Germinal center (tissue), 1 donor: ENCODE measurements at places on chromosomes 4 and X.
A peak's percentile ranks its signal among the peaks of the same experiment; 100 is the strongest.

- no peak for DNase-seq
These were observed 45.3 kb downstream of the RPGR start for GRCh38 chrX:38282049-38282448.

- DNase-seq, result peak; percentile 2
These were observed 41.9 kb downstream of the PCDH19 start for GRCh38 chrX:100368167-100368566.

DNA sequence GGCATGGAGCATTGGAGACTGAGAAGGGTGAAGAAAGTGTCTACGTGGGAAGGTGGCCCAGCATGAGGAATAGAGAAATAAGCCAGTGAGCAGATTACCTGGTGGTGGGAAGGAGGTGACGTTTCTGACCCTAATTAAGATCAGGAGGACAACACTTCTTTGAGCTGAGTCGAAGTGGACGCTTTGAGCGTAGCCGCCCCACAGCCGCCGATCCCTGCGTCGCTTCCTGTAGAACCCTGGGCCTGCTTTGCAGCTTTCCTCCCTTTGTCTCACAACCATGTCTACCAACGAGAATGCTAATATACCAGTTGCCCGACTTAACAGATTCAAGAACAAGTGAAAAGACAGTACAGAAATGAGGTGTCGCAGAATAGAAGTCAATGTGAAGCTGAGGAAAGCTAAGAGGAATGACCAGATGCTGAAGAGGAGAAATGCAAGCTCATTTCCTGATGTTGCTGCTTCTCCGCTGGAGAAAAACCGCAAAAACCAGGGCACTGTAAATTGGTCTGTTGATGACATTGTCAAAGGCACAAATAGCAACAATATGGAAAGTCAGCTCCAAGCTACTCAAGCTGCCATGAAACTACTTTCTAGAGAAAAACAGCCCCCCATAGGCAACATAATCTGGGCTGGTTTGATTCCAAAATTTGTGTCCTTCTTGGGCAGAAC lies 6.4 kb upstream of the ANTXR2 start:
- DNase-seq, result no peak

GRCh38 chr4:101931619-101932018 lies 141.1 kb downstream of the BANK1 start:
- DNase-seq, result no peak

GRCh38 chr4:1466034-1466862 lies 60.0 kb upstream of the NKX1-1 start:
- DNase-seq, result no peak

GRCh38 chrX:84865113-84865512 lies 138.6 kb upstream of the APOOL start:
- no peak for DNase-seq

- DNase-seq, result no peak
These were observed 27.4 kb upstream of the PLAC1 start for GRCh38 chrX:134685668-134686067.

GRCh38 chr4:139682741-139683151 lies 17.1 kb downstream of the MGST2 start:
- DNase-seq, result no peak

DNA sequence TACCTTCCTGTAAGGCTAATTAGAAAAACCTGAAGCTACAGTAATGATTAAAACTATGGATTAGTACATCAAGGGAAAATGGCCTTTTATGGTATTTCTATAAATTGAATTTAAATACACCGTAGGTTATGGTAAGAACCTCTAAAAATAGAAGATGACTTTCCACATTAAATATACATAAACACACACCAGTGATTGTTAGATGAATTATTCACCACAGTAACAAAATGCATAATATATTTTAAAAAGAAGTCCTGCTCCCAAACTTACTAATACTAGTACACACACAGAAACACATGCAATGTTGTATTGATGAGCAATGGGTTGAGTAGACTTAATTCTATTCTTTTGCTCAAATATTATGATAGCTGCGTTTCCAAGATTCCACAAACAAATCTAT lies 277.9 kb upstream of the ANKRD50 start:
- DNase-seq, result no peak

GRCh38 chr4:3223346-3223745 lies 25.6 kb upstream of the MSANTD1 start:
- no peak for DNase-seq

GRCh38 chr4:84631573-84631972 lies 48.6 kb downstream of the CDS1 start:
- no peak for DNase-seq

DNA sequence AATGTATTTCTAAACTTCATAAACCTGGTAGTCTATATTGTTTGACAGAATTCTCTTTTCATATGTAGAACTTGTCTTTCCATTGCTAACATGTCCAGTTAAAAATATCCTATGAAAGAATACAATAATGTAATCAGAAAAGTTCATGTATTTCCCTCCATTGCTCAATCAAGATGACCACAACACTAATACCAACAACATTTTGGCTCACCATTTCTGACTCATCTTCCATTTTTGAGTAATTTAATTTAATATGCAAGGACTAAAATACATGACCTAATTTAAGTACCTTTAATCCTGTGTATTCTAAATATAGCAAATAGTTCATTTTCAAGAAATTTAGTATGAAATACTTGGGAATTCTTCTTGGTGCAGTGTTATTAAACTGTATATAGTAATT lies 239.5 kb upstream of the GPC4 start:
- no peak for DNase-seq

DNA sequence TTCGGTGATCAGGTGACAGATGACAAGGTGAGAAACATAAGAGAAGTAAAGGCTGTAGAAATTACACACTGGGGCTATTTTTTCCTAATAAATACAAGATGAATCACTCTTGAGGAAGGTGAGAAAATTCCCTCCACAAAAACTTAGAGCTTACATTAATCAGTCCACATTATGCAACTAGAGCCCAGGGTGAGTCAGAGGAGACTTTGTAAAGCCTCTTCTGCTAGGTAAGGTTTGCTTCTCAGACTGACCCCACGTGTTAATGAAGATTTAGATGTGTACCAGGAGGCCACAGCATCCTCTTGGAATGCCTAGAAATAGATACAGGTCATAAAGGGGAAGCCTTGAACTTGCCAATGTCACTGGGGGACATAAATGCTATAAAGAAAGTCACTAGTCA lies 396.0 kb upstream of the SMIM31 start:
- DNase-seq, result no peak

DNA sequence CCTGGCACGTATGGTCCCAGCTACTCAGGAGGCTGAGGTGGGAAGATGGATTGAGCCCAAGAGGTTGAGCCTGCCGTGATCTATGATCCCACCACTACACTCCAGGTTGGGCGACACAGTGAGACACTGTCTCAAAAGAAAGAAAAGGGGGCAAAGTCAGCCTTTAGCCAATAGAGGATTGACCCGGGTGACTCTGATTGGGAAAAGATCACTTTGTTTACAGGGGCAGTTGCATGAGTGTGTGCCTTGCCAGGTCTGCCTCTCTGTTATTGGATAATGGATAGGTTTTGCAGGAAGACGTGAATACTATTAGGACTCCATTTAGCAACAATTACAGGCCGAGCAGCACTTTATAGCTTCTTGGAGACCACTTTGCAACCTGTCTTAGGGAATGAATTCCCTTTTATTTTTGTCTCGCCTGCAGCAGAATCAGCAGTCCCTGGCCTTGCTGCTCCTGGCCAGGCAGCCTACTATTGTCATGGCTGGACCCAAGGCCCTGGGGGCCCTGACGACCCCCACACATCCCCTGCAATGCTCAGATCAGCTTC lies 103.2 kb upstream of the PSAPL1 start:
- no peak for DNase-seq

- DNase-seq, result no peak
These were observed 208.4 kb upstream of the HDX start for GRCh38 chrX:84710611-84711010.

DNA sequence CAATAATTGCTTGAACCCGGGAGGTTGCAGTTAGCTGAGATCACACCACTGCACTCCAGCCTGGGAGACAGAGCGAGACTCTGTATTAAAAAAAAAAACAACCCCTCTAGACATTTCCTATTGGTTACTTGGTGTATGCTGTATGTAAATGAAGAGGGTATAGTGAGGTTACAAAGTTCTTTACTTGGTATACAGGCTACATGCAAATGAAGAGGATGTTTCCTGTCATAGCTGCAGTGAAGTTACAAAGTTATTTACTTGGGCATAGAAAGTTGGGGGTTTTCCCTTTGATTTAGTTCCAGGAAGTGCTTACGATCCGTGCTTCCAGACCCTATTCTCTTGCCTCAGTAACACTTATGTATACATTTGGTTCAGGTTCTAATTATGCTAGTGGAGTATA lies 38.4 kb upstream of the CLNK start:
- peak; percentile 50 for DNase-seq

- no peak for DNase-seq
These were observed 2.2 kb downstream of the GRIA2 start for GRCh38 chr4:157222771-157223160.

DNA sequence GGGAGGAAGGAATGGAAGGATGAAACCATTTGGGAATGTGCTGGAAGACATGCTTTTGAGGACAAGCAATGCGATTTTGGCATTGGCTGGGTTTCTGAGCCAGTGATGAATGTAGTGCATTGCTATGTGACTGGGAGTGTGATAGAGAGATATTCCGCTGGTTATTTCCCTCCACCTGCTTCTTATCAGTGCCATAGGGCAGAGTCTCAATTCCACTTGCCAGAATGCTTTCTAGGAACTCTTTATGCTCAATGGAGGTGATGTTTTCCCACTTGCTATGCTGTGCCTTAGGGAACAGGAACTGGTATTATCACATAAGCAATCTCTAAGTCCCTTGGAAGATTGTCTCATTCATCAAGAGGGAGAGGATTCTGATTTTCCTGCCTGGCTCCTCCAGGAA lies 28.0 kb downstream of the TBL1X start:
- DNase-seq, result no peak

- DNase-seq, result no peak
These were observed 54.8 kb downstream of the TBL1X start for GRCh38 chrX:9519546-9520216.

- no peak for DNase-seq
These were observed 194.2 kb downstream of the MAD2L1 start for GRCh38 chr4:119872371-119873016.

- no peak for DNase-seq
These were observed 62.4 kb downstream of the AFF2 start for GRCh38 chrX:148562846-148563245.

- DNase-seq, result no peak
These were observed 12.7 kb upstream of the SHOX start for GRCh38 chrX:617891-618290.

- no peak for DNase-seq
These were observed 151.3 kb upstream of the KCNIP4 start for GRCh38 chr4:22099896-22100295.

DNA sequence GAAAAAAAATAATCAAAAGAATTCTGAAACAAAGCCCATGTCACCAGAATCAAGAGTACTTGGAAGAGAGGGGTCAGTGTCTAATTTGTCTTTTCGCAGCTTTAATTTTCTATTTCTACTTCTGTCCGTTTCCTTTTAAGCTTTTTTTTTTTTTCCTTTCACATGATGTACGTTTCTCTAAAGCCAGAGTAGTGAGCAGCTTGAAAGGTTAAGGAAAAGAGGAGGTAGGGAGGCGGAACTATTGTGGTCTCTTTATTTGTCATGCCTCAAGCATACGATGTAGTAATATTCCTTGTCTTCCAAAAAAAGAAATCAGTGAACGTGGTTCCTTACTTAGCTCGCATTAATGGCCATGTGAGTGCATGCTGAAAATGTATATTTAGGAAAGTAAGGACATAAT lies 311.5 kb downstream of the TENM3 start:
- no peak for DNase-seq

DNA sequence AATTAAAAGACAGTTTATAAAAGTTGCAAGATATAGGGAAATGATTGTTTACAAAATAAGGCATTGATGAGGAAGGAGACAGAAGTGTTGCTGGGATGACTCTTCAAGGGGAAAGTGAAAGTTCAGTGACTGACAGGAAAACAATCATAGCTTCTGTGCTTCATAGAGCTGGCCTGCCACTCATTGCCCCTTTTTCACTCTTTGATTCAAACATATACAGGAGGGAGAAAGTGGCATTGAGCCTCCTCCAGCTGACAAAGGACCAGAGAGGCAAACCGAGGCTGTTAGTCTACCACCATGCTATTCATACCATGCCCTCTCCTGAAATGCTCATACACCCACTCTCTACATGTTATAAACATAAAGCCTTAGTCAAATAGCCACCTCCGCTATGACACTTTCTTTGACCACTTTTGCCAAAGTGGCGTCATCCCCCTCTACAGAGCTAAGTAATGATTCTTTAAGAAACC lies 79.2 kb upstream of the ATOH1 start:
- no peak for DNase-seq

DNA sequence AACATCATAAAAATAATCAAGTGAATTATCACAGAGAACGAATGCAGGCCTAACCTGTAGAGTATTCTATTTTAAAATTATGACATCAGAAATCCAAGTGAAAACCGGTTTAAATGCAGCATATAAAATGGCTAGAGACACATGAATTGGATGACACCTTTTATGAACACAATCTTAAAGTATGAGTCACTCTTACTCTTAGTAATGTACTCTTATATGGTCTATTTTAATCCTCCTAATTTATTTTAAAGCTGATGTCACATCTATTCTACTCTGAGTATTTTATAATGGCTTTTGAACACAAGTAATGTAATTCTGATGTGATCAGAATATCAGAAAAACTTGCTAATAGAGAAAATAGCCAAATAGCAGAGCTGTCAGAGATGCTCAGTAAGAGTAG lies 161.4 kb upstream of the RADX start:
- DNase-seq, result no peak

DNA sequence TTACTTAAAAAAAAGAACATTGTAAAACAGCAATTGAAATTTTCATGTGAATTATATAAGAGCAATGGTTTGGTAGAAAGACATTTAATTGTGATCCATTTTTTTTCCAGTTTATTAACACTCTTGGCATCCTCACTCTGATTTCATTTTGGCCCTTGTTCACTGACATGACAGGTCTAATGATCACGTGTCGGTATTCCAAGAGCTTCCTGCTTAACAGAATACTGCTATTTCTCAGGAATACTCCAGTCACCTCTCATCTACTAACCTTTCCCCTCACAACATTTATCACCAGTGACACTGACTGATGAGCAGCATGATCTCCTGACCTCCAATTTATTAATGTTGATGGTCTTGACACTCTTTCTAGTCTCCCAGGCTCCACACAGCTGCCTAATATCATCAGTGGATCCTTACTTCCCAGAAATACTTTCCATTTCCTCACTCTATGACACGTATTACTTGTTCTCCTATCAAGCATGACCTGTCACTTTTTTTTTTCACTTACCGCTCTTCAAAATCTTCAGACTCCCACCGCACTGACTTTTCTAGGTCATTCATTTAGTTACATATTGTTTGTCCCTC lies 847.8 kb upstream of the SLIT2 start:
- no peak for DNase-seq

- no peak for DNase-seq
These were observed 79.6 kb downstream of the VCX2 start for GRCh38 chrX:8091510-8091909.
